ENCODE measurements at places on chromosomes 3 and 15. TPM values are rescaled to one million over a fixed set of nuclear protein-coding genes. Genes with fewer than 3 reads are reported as not detected.

- DNase-seq: peak; percentile 56
These were observed 3.5 kb upstream of the ACAP2 start for GRCh38 chr3:195446359-195446758.

DNA sequence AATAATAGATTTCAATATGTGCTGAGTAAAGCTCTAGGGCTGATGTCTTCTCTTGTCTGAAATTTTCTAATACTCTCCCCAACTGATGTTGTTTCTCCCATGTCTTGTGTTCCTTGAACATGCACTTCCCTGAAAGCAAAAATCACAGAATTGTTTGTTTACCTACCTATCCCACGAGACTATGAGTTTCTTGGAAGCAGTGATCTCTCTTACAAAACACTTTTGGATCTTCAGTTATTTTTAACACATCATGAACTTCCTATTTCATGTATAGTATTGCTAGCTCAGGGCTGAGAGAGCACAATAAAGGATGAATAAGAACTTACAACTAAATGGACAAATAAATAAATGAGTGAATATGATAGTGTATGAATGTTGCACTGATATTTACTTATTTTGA lies 365.0 kb downstream of the ROBO2 start:
- no peak for DNase-seq

- no peak for DNase-seq
These were observed 387.8 kb downstream of the SHQ1 start for GRCh38 chr3:72460205-72461174.

DNA sequence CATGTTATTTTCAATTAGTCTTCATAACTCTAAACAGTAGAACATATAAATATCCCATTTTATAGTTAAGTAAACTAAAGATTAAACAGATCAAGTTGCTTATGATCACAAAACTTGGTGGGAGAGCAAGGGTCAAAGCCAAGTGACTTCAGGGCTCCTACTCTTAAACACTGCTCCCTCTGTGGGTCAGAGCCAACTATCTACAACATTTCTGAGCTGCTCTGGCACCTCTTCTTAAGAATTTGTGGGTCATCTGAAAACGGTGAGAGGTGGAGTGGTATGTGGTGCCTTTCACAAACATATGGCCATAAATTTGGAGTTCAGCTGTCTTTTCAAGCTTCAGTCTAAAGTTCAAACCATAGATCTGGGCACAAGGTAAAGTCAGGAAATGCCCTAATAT lies 10.9 kb downstream of the ATG3 start:
- peak; percentile 14 for DNase-seq

DNA sequence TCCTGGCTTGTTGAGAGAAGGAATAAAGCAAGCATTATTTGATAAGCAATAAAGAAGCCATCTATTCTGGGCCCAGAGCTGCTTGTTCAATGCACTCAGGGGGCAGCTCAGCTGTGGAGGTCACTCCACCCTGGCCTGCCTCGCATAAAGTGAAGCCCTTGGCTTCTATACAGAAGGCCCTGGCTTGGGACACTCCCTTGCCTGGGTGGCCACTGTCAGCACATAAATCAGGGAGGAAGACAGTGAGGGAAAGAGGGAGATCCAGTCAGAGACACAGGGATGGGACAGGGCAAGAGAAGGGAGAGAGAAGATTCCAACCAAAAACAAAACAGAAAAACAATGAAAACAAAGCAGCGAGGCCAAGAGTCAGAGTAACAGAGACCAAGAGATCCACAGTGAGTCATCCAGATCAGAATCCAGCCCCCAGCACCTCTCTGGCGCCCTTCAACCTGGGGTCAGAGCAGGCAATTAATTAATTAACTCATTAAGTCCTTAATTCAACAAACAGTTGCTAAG lies 11.8 kb downstream of the INSYN1 start:
- DNase-seq: no peak

GRCh38 chr3:192422997-192423342 lies 304.4 kb downstream of the FGF12 start:
- no peak for DNase-seq

- no peak for DNase-seq
These were observed 917.1 kb downstream of the PLOD2 start for GRCh38 chr3:145243875-145244274.

- DNase-seq: no peak
These were observed 3.2 kb downstream of the ZDHHC19 start for GRCh38 chr3:196207833-196208607.

DNA sequence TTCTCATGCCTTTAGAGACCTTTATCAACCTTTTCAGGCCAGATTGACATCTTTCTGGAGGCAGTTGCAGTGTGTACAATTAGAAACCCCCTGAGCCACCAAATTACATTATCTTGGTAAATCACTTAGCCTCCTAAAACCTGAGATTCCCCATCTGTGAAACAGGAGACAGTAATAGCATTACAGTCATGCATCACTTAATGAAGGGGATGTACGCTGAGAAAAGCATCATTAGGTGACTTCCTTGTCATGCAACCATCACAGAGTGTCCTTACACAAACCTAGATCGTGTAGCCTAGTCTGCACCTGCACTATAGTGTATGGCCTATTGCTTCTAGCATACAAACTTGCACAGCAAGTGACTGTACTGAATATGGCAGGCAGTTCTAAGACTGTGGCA lies 400.8 kb upstream of the CNTN3 start:
- DNase-seq: no peak

- DNase-seq: no peak
These were observed 31.3 kb downstream of the CCDC13 start for GRCh38 chr3:42741796-42742195.

- no peak for DNase-seq
These were observed 179.1 kb downstream of the THSD4 start for GRCh38 chr15:71294251-71294910.

- DNase-seq: no peak
These were observed 36.9 kb downstream of the PCOLCE2 start for GRCh38 chr3:142852009-142852408.

DNA sequence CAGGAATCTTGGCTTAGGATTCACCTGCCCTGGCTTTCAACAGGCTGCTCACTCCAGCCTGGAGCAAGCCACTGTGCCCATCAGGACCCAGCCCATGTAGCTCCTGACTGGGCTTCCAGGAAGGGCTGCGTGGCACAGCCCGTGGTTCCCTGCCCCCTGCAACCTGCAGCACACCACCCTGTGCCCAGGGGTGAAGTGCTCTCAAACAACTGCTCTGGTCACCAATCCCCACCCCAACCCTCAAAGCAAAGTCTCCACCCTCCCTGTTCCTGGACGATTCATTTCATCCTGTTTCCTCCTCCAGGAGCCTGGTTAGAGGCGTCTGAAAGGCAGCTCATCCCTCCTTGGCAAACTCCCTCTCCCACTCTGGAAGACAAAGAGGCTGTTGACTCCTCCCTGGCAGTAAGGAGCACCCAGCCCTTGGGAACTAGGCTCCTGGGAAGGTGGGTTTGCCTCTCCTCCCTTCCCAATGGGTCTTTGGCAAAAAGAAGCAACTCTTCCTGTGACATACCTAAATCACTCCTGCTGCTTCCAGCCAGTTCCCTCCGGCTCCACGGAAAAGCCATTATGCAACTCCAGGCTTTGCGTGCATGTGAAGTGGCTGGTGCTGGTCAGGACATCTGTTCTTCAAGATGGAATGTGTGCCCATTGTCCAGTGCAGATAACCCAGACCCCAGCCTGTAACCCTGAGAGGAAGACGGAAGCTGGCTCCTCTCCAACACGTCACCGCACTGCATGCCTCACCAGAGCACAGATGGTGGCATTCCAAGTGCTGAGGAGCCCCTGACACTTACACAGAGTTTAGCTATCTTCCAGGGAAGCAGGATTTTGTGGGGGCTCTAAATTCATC lies 29.1 kb upstream of the VIPR1 start:
- DNase-seq: no peak

DNA sequence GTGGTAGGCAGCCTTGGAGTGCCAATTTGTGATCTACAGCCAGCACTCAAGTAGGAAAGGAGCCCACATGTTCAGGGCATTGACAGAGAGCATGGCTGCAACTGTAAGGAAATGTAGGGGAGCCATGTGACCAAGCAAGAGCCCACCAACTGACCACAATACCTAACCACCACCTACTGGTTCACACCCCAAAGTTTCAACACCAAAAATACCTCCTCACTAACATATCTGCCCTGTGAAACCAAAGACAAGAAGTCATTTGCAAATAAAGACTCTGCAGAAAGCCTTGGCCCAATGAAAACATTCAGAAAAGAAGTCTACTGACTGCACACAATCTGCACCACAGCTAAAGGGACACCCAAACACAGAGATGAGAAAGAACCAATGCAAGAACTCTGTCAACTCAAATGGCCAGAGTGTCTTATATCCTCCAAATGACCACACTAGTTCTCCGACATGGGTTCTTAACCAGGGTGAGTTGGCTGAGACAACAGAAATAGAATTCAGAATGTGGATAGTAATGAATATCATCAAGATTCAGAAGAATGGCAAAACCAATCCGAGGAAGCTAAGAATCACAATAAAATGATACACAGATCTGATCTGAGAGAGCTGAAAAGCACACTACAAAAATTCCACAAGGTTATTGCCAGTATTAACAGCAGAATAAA lies 40.6 kb downstream of the SLC9C1 start:
- no peak for DNase-seq

- DNase-seq: no peak
These were observed 24.6 kb upstream of the INSYN1 start for GRCh38 chr15:73777741-73778140.

DNA sequence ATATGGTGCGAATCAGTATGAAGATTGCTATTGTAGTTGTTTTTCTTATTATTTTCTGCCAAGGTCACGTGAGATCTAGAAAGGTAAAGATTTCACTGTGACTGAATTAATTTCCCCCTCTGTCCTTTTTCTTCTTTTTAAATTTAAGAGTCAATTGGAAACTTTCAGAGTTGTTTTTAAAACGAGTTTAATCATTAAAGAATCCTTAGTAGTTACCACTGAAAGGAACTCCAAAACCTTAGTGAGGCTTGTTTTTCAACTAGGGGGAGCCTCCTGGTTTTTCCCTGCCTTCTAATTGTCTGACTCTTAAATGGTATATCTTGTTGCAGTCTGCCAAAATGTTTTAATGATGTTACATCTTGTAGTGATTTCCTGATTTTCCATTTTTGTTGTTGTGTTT lies 17.6 kb downstream of the P2RY12 start:
- DNase-seq: no peak

DNA sequence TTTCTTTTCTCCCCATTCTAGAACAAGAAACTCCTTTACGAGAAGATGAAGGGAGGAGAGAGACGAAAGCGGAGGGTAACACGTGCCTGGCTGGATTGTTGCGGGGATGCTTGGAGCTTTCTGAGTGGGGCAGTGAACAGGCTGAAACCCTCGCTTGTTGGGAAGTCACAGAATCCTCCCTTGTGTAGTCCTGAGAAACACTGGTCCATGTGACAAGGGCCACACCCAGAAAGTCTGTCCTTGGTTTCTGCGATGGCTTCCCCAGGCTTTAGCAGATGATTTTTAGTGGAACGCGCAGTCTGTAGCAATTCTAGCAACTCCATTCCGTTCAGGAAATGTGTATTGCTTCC lies 26.1 kb upstream of the GREM1 start:
- no peak for DNase-seq

DNA sequence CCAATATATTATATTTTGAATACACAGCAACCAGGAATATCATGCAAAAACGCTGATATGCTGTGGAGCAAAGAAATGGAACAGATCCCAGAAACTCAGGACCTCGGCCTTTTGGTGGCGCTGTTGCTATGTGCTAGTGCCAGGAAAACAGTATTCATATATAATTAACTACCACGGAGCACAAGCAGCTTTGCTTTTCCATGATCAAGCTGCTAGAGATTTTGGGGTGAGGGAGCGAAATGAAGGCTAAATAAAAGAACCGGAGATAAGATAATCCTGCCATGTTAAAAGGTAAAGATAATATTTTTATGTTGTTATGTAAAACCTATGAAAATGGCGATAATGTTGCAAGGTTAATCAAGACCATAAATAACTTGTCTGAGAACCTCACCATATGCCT lies 157.7 kb upstream of the FAM3D start:
- DNase-seq: peak; percentile 19

GRCh38 chr3:98994128-98994762 lies 92.8 kb upstream of the DCBLD2 start:
- DNase-seq: peak; percentile 4

DNA sequence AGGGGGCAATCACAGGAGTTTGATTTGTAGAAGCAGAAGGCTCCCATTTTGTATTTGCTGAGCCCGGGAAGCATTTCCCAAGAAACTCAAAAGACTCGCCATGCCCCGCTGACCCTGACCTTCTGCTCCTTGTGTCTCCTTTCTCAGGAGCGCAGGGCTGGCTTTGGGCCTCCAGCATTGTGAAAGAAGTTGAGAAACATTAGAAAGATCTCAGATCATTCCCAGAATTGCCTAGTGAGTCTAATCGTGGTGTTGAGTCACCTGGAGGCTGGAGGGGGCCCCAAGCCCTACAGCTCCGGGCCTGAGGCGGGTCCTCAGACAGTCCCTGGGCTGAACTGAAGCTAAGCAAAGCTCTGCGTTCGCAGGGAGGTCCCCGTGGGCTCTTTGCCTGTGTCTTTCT lies 10.9 kb upstream of the PIGZ start:
- DNase-seq: peak; percentile 92

- no peak for DNase-seq
These were observed 89.2 kb upstream of the CGNL1 start for GRCh38 chr15:57287123-57287521.

- DNase-seq: no peak
These were observed 50.2 kb upstream of the VGLL3 start for GRCh38 chr3:87041191-87041590.

DNA sequence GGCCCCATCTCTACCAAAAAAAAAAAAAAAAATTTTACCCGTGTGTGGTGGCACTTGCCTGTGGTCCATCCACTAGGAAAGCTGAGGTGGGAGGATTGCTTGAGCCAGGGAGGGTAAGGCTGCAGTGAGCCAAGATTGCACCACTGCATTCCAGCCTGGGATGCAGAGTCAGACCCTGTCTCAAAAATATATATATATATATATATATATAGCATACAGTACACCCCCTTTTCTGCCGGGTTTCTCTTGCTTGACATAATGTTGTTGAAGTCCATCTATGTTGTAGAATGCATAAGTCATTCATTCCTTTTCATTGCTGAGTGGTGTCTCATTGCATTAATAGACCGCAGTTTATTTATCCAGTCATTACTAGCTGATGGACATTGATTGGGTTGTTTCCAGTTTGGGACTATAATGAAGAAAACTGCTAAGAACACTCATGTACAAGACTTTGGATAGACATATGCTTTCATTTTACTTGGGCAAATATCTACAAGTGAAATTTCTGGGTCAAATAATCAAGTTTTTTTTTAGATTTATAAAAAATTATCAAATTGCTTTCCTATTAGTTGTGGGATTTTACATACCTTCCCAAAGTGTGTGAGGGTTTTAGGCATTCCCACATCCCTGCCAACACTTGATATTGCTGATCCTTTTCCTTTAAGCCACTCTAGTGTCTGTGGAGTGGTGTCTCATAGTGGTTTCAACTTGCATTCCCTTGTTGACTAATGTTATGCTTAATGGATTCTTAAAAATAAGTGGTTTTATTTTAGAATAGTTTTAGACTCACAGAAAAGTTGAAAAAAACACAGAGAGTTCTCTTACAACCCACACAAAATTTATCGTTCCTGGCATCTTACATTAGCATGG lies 2.1 kb upstream of the PRR20G start:
- no peak for DNase-seq

HTR3E gene
- 0.03 TPM for polyA plus RNA-seq

PGBD4 gene
- 1.9 TPM for polyA plus RNA-seq

MKRN3 gene
- 0.91 TPM for polyA plus RNA-seq

SLITRK3 gene
- 1.1 TPM for polyA plus RNA-seq

RBP2 gene
- 2,966 TPM for polyA plus RNA-seq

All from large intestine (tissue), 12 donors.